Activated CD4-positive, CD25-positive, alpha-beta regulatory T cell treated with anti-CD3 and anti-CD28 coated beads, Interleukin-2, amount 50 U/mL, for 16 hours (primary cell): ENCODE measurements at places on chromosomes 4 and X.
A peak's percentile ranks its signal among the peaks of the same experiment; 100 is the strongest.

DNA sequence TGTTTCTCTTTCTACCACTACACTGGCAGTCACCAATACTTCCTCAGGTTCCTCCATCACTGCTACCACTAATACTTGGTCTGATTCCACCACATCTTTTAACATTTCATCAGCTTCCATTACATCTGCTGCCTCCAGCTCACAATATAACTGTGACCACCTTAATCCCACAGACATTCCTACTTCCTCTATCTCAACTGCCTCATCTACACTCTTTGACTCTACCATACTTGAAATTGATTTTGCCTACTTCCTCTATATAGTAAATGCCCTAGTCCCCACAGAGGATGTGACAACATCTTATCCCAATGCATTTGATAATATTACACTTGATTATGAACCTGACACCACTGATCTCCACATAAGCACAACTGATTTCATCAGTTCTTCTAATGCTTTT is 29.0 kb downstream of the OPRPN start:
- DNase-seq: no peak

DNA sequence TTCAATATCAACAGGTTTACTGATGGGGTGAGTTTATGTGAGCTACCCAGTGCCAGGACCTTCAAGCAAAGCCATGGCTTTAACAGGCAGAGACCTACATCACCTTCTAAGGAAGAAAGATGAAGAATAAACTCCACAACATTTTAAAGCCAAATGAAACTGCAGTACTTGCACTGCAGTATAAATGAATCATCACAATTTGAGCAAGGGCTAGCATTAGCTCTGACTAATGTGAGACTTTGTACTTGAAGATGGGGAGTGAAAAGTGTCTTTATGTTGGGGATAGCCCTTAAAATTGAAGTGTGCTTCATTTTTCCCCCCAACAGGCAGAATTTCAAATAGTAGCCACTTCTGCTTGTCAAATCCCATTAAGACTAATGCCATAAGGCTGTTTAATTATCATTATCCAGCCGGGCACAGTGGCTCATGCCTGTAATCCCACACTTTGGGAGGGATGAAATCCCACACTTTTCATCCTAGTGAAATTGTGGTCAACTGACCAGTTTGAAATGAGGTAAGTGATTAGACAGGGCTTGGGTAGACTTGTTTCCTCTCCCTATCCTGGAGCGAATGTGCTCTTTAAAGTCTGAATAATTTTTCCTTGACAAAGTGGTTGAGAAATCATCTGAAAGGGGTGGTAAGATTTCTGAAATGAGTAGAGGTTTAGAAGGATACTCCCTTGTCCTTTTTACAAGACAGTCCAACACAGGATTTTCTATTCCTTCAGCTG is 27.2 kb upstream of the GPR34 start:
- no peak for DNase-seq

- no peak for DNase-seq
Observed at GRCh38 chrX:64330284-64330683, 65.0 kb downstream of the MTMR8 start.

- DNase-seq: no peak
Observed at GRCh38 chr4:103075435-103075893, 1.1 kb downstream of the SLC9B2 start.

GRCh38 chr4:156662921-156663320 is 308.7 kb downstream of the PDGFC start:
- no peak for DNase-seq

- peak; percentile 30 for DNase-seq
Observed at GRCh38 chr4:139530833-139531427, 25.1 kb downstream of the SETD7 start.

- DNase-seq: no peak
Observed at GRCh38 chr4:55617587-55618197, 18.4 kb downstream of the NMU start.

DNA sequence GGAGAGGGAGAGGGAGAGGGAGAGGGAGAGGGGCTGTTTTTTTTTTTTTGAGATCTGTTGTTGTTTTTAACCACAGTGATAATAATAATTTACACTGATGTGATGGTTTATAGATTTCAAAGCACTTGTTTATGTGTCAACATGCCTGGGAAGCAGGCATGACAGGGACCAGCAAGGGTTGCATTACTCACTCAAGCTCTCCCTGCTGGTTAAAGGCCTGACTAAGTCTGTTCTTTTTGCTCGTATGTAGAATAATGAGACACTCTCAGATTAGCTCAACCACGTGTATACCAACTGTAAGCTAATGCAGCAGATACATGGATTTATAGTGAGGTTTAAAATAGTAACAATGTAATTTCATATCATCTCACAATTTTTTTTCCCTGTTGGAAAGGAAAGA is 134.6 kb upstream of the BOD1L1 start:
- DNase-seq: no peak

- DNase-seq: no peak
Observed at GRCh38 chr4:163744861-163745260, 250.4 kb downstream of the TMA16 start.

DNA sequence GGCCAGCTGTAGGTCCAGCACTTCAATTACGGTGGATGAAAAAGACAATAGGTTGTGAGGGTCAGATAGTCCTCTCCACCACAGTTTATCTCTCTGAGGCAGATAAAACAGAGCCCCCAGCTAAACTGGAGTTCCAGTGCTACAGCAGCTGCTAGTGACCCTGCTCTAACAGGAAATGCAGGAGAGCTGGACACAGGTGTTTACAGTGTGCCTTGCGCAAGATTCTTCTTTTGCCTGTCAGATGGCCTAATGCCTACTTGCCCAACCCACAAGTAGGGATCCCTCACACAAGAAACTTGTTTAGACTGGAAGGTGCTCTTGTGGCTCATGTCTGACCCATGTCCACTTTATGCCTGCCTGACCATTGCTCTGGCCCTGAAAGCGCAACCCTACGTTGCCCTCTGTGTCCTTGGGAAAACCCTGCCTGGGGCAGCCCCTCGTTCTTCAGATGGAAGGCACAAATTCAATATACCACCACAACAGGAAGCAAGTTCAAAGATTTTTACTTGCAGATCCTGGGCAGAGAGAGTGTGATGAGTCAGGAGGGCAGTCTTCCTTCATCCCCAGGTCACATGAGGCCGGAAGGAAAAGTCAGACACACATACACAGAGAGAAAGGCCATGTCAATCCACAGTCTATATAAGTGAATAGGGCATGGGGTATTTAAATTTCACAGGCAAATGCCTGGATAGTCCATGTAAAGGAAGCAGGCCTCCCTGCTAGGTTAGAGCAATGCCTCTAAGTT is 105.1 kb upstream of the ADGRL3 start:
- DNase-seq: no peak

DNA sequence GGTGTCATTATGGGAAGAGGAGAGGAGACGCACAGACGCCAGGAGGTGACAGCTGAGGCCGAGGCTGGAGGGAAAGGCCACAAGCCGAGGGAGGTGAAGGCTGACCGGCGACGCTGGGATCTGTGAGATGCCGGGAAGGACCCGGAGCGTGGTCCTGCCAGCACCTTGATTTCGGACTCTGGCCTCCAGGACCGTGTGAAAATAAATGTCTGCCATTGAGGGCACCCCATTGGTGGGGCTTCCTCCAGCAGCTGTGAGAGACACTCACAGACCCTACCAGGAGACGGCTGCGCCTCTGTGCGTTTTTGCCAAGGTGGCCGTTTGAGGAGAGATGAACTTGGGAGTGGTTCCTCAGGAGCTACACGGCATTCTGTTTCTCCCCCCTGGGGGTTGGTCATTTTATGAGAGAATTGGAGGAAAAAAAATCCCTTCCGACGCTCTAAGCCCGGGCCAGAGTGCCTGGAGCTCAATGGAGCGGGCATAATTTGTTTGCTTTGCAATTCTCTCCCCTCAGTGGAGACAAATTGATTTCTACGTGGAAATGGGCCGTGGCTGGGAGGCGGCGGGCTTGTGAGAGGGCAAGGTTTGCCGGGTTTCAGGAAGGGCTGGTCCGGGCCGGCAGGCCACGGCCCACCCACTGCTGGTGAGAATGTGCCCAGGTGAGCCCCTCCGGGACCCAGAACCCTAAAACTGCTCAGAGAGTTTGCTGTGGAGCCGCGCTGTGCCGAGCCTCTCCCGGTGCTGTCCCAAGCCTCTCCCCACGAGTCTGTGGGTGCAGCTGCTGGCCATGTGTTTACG is 53.9 kb downstream of the CPZ start:
- DNase-seq: no peak

- no peak for DNase-seq
Observed at GRCh38 chrX:23338334-23338733, 3.7 kb downstream of the PTCHD1 start.

GRCh38 chr4:140268186-140268841 is 105.1 kb upstream of the SCOC start:
- DNase-seq: no peak

- no peak for DNase-seq
Observed at GRCh38 chr4:76208005-76208765, 5.4 kb downstream of the SCARB2 start.

- DNase-seq: no peak
Observed at GRCh38 chr4:159977907-159978617, 875.2 kb downstream of the RAPGEF2 start.

- DNase-seq: no peak
Observed at GRCh38 chrX:133401536-133401935, 13.8 kb downstream of the GPC4 start.

DNA sequence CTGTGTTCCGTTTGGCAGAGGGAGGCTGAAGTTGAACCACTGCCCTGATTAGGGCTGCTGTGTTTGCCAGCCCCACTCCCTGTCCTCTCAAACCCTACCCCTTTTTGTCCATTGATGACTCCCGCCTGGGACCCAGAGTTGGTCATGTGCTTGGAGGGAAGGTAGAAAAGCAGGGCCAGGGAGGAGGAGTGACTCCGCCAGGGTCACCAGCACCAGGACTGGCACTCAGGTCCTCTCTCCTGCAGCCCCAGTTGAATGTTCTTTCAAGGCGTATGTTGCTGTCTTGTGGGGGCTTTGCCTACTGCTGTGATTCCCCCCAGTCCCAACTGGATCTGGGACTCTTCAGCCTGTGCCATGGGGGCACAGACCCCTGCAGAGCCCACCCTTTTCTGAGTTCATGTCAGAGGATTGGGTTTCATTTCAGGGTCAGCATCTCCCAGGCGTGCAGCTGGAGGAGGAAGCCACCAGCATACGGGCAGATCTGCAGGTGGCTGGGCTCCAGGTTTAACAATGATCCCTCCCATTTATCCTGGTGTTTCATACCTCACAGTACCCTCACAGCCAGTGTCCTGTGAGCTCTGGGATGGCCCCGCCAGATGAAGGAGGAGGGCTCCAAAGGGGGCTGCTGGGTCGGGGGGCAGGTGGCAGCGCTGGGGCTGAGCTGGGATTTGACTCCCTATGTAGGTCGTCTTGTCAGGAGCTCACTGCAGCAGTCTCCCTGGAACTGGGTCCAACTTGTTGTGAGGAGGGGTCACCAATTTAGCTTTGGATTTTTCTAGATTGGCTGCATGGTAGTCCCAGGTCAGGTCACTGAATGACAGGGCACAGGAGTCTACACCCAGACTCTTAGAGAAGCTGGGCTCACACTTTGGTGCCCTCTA is 55.7 kb downstream of the MSX1 start:
- no peak for DNase-seq
